Neural crest cell (in vitro differentiated cells): ENCODE measurements at places on chromosomes 7 and 10. TPM values are rescaled to one million over a fixed set of nuclear protein-coding genes. Genes with fewer than 3 reads are reported as not detected.

The SEPTIN7 gene
- 210 and 223 TPM in 2 replicates for total RNA-seq

The NEUROD6 gene
- total RNA-seq: not detected in 2 replicates

The DHTKD1 gene
- total RNA-seq: 55.3 and 56.1 TPM in 2 replicates

The GCK gene
- total RNA-seq: 0.42 and 0.52 TPM in 2 replicates

The CCDC71L gene
- 16.5 and 18.5 TPM in 2 replicates for total RNA-seq

The TDRD1 gene
- not detected in 2 replicates for total RNA-seq

The LLCFC1 gene
- total RNA-seq: not detected in 2 replicates

The DMTF1 gene
- 113 and 117 TPM in 2 replicates for total RNA-seq

The BLNK gene
- total RNA-seq: not detected in 2 replicates

The C1QL3 gene
- total RNA-seq: not detected in 2 replicates

- no peak for DNase-seq
Observed at GRCh38 chr10:18608596-18608995, 42.8 kb downstream of the NSUN6 start.

GRCh38 chr7:99036546-99037111, 107.3 kb downstream of the SMURF1 start:
- DNase-seq: peak; percentile 33

GRCh38 chr7:133293384-133294160, 40.7 kb downstream of the EXOC4 start:
- DNase-seq: no peak

DNA sequence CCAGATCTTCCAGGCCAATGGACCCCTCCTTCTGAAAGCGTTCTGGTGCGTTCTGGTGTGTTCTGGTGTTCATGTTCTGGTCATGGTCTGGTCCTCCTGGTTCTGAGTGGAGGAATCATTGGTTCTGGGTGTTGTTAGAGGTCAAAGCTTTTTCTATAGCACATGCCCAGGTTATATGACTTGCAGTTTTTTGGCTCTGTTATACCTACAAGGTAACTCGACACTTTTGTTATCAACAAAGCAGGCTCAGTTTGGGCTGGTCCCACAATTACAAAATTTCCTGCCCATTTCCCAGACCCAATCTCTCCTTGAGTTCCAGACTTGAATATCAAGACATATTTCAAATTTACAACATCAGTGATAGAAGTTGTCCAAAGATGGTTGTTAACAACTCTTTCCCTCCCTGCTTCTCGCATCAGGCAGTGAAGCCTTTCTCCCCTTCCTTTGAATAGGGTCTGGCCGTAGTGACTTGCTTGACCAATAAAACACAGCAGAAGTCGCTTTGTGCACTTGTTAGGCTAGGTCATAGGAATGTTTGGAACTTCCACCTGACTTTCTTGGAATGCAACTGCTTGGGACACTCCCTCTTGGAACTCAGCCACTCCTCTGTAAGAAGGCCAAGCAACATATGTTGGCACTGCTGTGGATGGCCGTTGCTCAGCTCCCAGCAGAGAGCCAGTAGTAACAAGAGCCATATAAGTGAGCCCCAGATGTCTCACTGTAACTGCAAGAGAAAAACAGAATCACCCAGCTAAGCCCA, 83.1 kb upstream of the STEAP1B start:
- DNase-seq: no peak

DNA sequence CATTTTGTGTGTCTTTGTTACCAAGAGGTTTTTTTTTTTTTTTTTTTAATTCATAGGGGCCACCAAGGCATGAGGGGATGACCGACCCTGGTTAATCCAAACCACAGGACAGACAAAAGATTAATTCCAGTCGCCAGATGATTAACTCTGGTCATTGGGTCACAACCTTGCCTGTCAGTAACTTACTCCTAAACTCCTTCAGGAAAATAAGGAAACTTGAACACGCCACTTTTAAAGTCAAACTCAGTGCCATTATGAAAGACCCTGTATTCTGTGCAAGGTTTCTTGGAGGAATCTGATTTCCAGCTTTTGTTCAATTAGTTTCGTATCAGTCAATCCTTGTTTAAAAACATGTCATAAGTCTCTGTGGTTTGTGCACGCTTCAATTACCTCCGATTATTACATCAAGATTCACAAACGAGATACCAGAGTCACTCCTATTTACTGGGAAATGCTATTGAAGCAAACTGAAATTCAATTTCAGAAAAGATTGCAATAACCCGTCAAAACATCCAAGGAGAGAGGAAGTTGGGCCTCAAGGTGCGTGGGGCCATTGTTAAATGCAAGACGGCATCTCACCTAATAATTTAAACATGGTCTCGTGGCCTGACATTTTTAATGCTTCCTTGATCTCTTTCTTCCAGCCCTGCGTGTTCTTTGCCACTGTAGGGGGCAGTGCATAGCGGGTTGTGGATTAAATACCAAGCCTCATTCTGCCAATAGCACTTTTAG, 44.0 kb downstream of the NRP1 start:
- no peak for DNase-seq

DNA sequence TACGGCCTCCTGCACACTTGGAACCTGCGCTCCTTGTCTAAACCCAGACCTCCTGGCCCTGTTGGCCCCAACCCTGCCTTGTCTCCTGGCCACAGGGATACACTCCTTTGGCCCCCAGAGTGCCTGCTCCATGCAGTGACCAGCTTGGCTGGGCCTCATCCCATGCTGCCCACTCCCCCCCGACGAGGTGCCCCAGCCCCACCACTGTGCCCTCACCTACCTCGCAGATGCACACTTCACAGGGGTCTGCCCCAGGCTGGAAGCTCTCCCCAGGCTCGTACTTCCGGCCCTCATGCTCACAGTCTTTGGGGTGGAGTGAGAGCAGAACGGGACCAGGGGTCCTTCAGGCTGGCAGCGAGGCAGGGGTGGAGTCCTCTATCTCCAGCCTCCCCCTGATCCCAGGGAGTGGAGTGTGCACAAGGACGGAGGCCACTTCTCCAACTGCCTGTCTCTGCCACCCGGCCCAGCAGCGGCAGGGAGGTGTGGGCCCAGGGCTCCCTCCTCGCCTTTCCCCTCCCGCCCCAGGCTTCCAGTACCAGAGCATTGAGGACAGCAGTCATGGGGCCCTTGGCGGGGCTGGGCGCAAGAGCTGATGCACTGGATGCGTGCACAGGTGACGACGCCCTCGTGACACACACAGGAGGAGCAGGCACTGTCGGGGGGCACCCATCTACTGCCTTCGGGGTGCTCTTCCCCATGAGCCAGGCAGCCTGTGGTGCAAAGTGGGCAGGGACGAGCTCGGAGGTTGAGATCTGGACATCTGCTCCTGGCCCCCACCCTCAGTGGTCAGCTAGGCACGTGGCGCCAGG, 22.1 kb downstream of the ATP6V1F start:
- no peak for DNase-seq

- DNase-seq: no peak
Observed at GRCh38 chr7:93711926-93712325, 137.4 kb upstream of the CALCR start.

DNA sequence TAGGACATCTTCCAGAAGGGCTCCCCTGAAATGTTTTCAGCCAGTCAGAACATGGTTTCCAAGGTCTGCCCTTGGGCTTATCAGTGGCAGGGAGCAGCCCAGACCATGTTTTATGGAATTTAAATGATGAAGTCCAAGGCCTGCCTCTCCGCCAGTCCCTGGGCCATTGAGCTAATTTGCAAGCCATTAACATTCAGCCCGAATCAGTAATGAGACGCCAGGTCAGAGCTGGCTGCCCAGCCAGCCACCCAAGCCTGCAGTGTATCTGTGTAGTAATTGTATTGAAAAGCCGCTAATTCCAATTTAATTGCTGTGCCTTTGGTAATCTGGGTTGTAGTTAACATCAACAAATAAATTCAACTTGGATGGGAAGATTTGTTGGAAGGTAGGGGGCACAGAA, 131.4 kb downstream of the PAXIP1 start:
- no peak for DNase-seq

GRCh38 chr7:11346302-11346701, 372.6 kb downstream of the PHF14 start:
- no peak for DNase-seq

GRCh38 chr10:62457196-62457595, 83.0 kb downstream of the ZNF365 start:
- DNase-seq: no peak

GRCh38 chr7:100353685-100354330, 4.1 kb upstream of the PILRB start:
- no peak for DNase-seq

- DNase-seq: no peak
Observed at GRCh38 chr10:126463286-126463685, 75.0 kb upstream of the ADAM12 start.

DNA sequence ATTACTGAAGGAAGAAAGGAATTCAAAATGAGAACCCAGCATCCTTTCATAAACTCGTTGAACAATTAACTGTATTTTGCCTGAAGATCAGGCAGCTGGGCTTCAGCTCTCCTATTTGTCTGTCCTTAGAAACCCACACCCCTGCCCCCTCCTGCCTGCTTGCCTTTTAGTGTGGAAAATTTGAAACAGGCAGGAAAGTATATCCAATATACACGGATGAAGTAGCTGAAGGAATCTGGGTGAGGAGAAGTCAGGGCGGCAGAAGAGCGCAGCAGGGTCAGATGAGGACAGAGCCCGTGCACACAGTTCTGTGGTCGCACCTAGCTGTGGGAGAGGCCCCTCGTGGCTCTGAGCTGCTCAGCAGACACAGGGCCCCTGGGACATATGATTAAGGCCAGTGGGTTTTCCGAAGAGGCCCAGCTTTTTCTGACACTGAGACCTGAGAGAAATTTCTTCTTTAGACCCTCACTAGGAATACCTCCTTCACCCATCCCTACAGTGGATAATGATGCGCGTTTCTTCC, 87.9 kb downstream of the ACTR3B start:
- DNase-seq: no peak

- DNase-seq: no peak
Observed at GRCh38 chr10:113961182-113962031, 82.3 kb upstream of the ADRB1 start.

- no peak for DNase-seq
Observed at GRCh38 chr10:124675824-124676223, 68.4 kb downstream of the FAM53B start.

GRCh38 chr7:126700807-126701604, 551.7 kb downstream of the GRM8 start:
- peak; percentile 37 for DNase-seq

DNA sequence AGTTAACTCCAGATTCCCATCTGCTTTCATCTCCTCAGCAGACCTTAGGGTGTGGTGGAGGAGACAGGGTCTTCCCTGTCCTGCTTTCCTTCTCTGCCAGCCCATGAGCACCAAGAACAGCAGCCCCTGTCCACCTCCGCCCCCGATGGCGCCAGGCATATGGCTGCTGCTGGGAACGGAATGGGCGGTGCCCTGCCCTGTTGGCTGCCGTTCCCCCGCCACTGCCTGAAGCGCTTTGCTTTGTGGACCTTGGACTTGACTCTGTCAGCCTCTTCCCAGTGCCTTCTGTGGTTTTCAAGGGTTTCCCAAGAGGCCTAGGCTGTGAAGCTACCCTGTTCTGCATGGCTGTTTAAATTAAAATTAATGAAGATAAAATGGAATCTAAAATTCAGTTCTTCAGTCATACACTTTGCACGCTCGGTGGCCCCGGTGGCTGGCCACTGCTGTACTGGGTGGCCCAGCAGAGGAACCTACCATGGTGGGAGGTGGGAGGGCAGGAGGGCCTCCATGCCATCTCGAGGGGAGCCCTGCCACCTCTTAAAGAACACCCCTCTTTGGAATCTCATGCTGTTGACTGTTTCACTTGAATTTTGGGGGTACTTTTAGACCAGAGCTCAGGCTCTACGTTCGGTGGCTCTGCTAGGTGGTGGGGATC, 78.7 kb downstream of the NKX6-2 start:
- DNase-seq: no peak

- DNase-seq: no peak
Observed at GRCh38 chr7:15389073-15389472, 172.7 kb downstream of the AGMO start.

GRCh38 chr7:41316410-41316809, 386.5 kb downstream of the INHBA start:
- DNase-seq: no peak

- DNase-seq: no peak
Observed at GRCh38 chr10:51786684-51787035, 87.3 kb upstream of the CSTF2T start.

DNA sequence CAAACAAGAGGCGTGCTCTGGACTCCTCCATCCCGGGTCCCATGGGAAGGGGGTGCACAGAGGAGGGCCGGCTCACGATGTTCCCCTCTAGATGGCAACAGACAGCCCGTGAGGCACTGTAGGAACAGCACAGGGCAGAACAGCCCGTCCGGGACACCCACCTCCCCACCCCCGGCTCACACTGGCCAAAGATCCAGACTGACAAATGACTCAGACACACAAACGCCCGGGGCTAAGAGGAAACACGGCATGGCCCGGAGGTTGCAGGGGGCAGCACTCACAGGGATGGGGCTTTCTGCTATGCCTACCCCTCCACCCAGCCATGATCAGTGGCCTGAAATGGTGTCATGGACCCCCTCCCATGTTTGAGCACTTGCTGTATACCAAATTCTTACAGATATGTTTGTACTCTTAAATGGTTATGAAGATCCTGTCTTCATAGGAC, 4.9 kb upstream of the ELN start:
- peak; percentile 15 for DNase-seq

GRCh38 chr7:117284692-117285091, 38.2 kb downstream of the WNT2 start:
- no peak for DNase-seq

- DNase-seq: no peak
Observed at GRCh38 chr10:92418221-92418620, 127.3 kb downstream of the MARCHF5 start.
